ENCODE measurements at places on chromosomes 6 and 20.
A peak's percentile ranks its signal among the peaks of the same experiment; 100 is the strongest.

DNA sequence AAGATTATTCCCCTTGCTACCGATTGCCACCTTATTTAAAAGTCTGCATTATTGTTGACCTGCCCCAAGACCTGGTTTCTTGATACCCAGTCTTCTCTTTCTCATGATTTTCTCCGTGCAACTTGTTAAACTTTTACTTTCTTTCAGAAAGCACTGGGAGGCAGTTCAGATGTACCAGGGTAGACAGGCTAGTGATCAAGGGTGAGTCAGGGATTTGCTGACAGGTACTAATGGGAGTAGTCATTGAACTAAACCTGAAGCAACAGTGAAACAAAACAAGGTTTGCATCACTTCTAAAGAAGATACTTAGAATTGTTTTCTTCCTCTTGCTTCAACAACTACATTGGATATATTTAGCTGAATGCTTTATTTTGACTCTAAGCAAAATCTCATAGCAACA, 124.4 kb downstream of the KCNQ5 start:
- no peak for DNase-seq

GRCh38 chr6:34695729-34696188, 808 bp downstream of the ILRUN start:
- no peak for DNase-seq

- peak; percentile 12 for DNase-seq
Observed at GRCh38 chr6:21915707-21916260, 322.2 kb downstream of the SOX4 start.

DNA sequence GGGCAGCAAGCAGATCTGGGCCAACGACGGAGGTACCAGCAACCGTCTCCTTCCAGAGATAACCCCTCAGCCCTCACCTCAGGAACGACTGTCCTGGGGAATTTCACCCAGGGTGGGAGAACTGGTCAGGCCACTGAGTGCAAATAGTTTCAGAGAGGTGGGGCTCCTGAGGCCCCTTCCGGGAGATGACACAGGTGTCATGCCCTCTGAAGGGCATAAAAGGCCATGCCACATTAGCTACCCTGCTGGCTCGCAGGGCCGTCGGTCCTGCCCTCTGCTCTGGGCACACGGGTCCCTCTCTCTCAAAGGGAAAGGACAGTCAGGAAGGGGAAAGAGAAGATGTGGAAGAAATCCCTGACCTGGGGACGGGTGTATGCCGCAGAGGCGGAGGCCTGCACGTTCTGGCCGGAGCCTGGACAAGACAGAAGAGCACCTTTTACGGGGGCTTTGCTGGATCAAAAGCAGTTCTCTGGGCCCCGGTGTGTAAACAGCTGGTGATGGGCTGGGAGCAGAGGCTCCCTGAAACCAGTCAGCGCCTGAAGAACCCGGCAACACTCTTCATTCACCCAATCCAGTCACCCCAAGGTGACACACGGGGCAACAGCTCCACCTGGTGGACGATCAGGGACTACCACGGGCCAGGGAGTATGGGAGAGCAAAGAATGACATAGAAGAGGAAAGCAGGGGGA, 6.4 kb upstream of the TAF8 start:
- peak; percentile 60 for DNase-seq

GRCh38 chr20:53698371-53698978, 104.8 kb upstream of the ZNF217 start:
- no peak for DNase-seq

Data from HFF-Myc (cell line).